AG04450 (cell line): ENCODE measurements at places on chromosomes 3 and 15. TPM values are rescaled to one million over a fixed set of nuclear protein-coding genes. Genes with fewer than 3 reads are reported as not detected.

- DNase-seq, result no peak
Measured at GRCh38 chr3:35946854-35947515, 307.7 kb downstream of the ARPP21 start.

DNA sequence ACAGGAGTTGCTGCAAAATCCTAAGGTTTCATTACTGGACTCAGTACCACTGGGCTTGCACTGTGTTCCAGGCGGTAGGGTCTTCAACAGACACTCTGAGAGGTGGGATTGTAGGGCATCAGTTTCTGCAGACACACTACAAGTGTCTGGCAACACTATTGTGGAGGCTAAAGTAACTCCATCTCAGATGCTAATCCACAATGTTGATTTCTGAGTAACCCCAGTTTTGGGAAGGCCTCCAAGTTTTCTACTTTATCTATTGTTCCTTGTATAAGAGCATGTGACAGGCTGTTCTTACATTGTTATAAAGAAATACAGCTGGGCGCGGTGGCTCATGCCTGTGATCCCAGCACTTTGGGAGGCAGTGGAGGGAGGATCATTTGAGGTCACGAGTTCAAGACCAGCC lies 2.5 kb upstream of the ABHD5 start:
- DNase-seq, result no peak

The CADPS gene
- polyA plus RNA-seq, result 0.06 and 0.12 TPM in 2 replicates

The ABI3BP gene
- 5.3 and 9.3 TPM in 2 replicates for polyA plus RNA-seq

The SPATA12 gene
- polyA plus RNA-seq, result not detected in 2 replicates
